ENCODE measurements at places on chromosomes 1 and 21.

- no peak for DNase-seq
Measured at GRCh38 chr1:225651872-225652728, 823 bp downstream of the ENAH start.

DNA sequence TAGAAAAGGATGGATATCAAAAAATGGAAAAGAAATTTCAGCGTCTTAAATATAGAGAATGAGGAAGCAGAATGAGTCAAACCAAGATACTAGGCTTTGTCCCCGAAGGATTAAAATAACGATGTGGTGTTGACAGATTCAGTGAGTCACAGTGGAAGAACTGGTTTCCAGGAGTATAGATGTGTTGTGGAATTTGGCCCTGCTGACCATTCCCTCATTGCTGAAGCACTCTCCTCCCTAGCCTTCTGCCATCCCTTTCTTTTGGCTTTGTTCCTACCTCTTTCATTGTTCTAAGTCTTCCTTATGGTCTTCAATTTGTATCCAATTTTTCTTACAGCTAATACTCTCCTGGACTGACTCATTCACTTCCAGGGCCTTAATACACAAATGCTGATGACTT lies 23.1 kb upstream of the USP25 start:
- no peak for DNase-seq

DNA sequence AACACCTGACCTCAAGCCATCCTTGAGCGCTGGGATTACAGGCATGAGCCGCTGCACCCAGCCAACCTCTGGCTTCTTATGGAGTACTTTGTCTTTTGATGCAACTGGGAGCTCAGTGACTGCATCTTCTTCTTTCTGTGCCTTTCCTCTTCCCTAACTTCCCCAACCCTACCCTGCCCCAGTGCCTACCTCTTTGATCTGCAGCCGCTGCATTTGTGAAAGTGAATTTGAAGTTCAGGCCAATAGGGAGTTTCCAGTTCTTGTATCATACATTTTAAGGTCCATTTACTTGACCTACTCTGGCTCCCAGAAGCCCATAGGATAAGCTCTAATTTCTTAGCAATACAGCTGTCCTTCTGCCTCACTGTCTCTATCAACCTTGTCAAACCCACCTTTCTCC lies 52.2 kb downstream of the KCNC4 start:
- DNase-seq = no peak

DNA sequence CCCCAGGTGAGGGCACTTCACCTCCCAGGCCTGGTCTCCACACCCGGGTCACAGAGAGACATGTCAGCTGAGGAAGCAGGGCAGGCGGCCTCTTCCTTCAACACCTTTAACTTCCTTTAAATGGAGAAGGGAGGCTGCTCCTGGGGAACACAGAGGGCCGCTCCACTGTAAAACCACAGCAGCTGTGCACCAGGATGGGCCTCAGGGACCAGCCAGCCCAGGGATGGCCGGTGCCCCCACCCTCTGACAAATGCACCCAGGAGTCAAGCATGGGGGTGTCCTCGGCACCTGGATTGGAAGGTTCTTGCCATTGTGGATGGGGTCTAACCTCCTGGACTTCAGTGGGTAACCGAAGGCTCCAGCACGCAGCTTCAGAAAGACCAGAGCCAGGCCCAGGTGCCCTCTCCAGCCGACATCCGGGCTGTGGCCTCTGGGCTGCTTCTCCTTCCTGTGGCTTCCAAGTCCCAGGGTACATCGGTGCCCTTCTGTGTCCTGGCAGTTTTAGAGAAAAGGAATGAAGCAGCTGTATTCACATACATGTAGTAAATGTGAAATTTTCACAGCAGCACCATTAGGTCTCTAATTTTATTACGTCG lies 121.7 kb upstream of the COL6A1 start:
- no peak for DNase-seq

DNA sequence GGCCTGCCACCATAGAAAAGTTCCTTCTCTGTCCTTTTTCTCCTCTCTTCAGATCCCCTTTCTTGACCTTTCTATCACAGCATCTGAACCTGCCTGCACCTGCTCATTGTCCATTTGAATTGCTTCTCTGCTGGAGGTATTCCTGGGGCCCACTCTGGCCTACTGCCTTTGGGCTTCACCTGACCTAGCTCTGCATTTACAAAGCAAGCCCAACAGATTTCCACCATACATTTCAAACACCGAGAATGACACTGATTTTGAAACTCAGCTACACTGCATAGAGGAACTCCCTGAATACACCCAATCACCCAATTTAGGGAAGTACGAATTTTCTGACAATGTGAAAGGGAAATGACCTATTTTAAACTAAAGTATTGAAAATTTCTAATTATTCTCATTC lies 284.5 kb upstream of the USP25 start:
- DNase-seq = peak; percentile 41

DNA sequence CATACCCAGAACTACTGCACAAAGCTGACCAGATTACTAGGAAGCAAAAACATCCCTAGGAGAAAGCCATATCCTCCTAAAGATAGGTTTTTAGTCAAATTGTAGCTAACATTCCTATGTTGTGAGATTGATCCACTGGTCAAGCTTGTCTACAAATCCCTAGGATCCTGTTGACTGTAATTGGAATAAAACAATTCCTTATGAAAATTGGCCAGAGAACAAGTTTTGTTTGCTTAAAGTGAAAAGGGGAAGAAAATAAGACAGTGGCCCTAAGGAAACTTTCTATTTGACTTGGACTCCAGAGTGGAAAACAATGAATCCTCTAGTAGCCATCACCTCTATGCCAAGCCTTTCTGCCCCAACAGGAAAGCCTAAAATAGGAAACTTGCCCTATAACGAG lies 645.2 kb upstream of the USP24 start:
- DNase-seq = no peak

DNA sequence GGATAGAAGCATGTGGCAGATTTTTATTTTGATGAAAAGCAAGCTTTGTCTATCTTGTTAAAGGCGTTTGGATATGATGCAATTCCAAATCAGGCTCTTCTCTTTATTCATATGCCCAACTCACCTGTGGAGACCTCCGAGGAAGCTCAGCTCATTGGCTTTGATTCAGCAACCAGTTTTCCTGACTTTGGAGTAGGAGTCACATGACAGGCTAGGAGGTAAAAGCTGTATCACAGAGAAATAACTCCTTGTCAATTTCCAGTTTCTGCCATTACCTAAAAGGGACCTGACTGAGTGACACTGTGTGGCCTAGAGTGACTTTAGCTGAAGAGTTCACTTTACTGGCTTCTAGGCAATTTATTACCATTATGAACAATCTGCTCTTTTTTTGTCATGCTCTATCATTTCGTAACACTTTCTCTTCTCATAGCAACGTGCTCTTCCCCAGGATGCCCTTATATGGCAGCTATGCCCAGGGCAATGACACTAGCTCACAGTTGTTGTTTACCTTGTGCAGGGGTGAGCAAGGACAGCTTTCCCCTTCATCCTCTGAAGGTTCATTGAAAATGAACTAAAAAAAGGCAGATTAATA lies 107.2 kb downstream of the KCNK1 start:
- DNase-seq = no peak

DNA sequence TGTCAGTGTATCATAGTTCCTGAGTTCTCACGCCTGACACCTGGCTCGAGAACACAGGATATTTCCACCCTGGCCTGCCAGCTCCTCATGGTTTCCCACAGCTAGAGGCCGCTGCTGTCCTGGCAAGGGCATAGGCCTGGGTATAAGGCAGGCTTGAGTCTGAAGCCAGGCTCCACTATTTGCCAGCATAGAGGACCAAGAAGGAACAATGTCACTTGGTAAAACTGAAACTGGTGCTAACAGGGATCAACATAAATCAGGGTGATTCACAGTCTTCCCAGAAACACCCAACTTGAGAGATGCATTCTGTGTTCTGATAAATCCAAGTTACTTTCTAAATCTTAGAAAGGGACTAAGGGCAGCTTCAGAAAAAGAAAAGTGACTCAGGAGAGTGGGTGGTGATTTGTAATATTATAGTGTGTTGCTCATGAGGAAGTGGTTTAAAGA lies 6.9 kb upstream of the S100A2 start:
- no peak for DNase-seq

DNA sequence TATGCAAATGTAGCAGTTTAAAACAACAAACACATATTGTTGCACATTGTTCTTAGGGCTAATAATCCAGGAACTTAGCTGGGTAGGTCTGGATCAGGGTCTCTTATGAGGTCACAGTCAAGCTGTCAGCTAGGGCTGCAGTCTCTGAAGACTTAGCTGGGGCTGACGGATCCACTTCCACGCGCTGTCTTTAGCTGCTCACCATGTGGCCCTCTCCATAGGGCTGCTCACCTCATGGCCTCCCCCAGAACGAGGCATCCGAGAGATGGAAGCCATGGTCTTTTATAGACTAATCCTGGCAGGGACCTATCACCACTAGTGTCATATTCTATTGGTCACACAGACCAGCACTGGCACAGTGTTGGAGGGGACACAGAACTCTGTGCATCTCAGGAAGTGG lies 8.7 kb upstream of the OXCT2 start:
- no peak for DNase-seq

DNA sequence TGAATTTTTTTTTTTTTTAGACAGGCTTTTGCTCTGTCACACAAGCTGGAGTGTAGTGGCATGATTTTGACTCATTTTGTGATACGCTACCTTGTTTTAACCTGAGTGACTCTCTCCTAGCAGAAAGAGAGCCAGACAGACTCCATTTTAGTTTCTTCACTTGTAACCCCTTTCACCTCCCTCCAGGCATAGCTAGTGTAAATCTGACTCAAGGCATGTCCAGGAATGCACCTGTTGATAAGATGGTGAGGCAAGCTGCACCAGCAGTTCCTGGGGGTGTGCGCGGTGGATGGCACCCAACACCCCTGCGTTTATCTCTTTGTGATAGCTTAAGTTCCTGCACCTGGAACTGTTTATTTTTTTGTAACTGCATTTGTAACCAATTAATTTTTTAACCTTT lies 4.7 kb upstream of the PHACTR4 start:
- no peak for DNase-seq

- no peak for DNase-seq
Measured at GRCh38 chr1:22932803-22933470, 39.7 kb downstream of the LACTBL1 start.

DNA sequence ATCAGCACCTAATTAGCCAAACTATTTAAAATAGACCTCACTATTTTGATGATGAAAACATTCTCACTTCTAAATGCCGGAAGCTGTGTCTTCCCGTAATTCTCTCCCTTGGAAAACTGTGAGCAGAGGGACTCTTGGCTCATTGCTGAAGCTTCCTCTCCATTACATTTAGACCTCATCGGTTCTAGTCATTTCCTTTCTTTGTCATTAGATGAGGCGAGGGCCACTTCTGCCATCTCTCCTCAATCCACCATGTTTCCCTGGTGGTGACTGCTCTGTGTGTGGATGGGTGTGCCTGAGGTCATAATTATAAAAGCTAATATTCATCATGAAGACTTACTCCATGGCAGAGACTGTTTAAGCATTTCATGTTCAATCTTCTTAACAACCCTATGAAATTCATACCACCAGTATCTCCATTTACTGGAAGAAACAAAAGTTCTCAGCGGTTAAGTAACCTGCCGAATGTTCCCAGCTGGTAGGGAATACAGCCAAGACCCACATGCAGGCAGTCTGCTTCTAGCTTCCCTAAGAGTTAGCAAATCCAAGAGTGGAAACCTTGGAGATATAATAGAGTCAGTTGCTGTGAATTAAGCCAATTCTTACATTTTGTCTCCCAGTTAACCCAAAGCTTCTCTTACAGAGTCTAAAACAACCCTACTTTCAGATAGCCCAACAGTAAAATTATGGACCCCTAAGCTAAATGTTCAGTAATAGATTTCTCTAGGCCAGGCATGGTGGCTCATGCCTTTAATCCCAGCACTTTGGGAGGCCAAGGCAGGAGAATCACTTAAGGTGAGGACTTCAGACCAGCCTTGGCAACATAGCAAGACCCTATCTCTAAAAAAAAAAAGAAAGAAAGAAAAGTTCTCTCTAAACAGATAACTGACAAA lies 156.2 kb downstream of the ZBTB18 start:
- no peak for DNase-seq

DNA sequence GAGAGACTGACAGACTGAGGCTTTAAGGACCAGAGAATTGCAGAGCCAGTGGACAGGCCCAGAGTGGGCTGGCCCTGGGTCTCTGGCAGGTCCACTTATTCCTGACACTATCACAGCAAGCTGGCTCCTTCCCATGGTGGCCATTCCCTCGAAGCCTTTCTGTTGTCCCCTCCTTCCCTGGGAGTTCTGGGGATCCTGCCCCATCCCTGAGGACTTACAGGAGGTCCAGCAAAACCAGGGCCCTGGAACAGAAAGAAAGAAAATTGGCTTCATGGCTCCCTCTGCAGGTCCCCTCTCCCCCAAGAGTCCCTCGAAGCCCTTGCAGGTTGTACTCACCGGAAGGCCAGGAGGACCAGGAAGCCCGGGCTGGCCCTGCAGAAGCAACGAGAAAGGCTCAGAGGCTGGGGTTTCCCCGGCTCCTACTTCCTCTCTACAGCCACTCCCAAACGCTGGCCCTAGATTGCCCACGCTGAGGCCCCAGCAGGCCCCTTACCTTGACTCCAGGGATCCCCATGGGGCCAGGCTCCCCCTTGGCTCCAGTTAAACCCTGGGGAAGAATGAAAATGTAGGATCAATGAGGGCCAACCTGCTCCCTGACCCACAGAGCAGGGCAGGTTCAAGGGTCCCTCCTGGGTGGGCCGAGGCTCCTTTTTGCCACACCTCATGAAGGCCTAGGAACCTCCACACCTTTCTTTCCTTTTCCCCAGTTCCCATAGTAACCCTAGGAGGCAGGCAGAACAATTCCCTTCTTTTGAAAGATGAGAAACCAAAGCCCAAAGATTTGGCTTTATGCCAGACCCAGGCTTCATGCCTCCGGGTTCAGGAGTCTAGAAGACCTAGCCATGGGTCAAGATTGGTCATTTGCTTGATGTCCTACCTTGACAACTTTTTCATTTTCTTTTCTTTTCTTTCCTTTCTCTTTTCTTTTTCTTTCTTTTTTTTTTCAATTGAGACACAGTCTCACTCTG lies 4.6 kb downstream of the COL9A2 start:
- DNase-seq = no peak

- DNase-seq = no peak
Measured at GRCh38 chr1:198174297-198174696, 17.5 kb downstream of the NEK7 start.

GRCh38 chr1:47527653-47528272 lies 89.9 kb downstream of the FOXD2 start:
- DNase-seq = no peak

DNA sequence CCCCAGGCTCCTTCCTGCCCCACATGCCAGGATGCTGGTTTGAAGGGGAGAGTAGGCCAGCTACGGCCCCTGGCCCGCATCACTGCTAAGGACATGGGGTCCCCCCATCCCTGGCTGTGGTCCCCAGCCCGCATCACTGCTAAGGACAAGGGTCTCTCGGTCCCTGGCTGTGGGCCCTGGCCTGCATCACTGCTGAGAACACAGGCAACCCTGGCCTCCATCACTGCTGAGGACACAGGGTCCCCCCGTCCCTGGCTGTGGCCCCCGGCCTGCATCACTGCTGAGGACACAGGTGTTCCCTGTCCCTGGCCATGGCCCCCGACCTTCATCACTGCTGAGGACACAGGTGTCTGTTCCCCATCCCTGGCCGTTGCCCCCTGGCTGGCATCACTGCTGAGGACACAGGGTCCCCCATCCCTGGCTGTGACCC lies 448 bp upstream of the OBSCN start:
- DNase-seq = no peak

Data from bone marrow (tissue), 2 donors.